Amniotic stem cell (primary cell): ENCODE measurements at places on chromosomes 7 and 10.
A peak's percentile ranks its signal among the peaks of the same experiment; 100 is the strongest.

- peak; percentile 24 for DNase-seq
Measured at GRCh38 chr7:70325509-70326101, 727.3 kb downstream of the AUTS2 start.

GRCh38 chr10:79413196-79413595 lies 32.2 kb downstream of the ZCCHC24 start:
- no peak for DNase-seq

DNA sequence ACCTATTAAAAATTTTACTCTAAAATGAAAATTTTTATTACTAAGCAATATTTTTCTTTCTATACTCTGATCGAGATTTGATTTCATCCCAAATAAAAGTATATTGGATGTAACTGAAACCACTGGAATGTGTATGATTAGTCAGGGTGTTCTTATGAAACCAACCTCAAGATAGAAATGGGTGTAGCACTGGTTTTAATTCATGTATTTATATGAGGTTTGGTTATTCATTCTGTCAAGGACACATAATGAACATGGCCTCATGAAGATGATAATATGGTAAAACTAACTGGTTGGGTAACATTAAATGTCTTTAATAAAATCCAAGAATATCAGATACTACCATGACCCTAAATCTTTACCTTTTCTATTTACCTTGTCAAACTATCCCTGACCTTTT lies 197.7 kb downstream of the SEMA3A start:
- no peak for DNase-seq

GRCh38 chr7:111090846-111091245 lies at the start of gene LRRN3:
TSS of gene LRRN3 (plus strand) at chr7:111091127. CDS start at chr7:111122773, 31,646 bp downstream.
- DNase-seq, result peak; percentile 68

GRCh38 chr10:576130-576465 lies 113.4 kb downstream of the DIP2C start:
- no peak for DNase-seq

DNA sequence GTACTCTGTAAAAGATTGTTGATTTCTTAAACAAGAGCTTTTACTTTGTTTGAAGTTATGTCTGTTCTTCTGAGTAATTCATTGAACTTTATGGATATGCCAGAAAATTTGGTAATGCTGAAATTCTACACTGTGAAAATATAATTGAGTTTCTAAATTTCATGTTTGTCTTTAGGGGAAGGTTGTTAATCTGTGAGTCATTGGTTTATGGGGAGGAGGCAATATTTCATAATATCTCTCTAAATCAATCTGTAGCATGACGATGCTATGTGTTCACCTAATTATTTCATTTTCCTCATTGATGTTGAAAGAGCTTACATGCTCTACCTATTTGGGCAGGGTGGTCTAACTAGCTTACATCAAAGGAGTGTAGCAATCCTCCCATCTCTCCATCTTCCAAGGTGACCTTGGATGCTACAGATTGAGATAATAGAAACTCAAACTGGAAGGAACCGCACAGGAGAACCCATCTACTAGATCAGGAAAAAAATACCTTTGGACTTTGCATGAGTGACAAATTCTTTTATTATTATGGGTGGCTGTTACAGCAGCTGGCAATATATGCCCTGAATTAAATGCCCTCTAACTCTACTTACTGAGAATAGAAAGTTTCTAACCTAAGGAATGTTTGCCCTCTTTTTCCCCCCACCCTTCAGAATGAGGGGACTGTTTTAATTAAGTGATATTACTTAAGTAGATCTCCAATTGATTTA lies 8.4 kb upstream of the SNX13 start:
- DNase-seq, result no peak

GRCh38 chr7:7642081-7642480 lies 1.5 kb downstream of the UMAD1 start:
- DNase-seq, result no peak
